Progenitor cell of endocrine pancreas (in vitro differentiated cells): ENCODE measurements at places on chromosomes 6 and 20. TPM values are rescaled to one million over a fixed set of nuclear protein-coding genes. Genes with fewer than 3 reads are reported as not detected.

DNA sequence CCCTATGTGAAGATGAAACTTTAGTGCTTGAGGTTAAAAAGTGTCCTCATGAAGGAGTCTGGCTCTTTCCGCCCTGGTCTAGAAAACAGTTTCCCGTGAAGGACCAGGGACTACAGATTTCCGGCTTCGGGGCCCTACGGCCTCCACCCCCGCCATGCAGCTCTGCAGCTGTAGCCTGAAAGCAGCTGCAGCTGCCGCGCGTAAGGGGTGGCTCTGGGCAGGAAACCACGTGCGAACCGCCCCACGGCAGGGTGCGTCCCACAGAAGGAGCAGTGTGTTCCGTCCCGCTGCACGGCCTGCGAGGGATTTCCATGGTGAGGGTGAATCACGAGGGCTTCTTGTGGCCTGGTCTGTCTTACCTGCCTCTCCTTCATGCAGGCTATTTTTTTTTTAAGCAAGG lies 117.0 kb downstream of the ERMARD start:
- no peak overlapping the region for H3K4me3 ChIP-seq
- H3K27ac ChIP-seq = no peak overlapping the region
- H3K36me3 ChIP-seq = no peaks in the 10 kb centered on the region
- no peak for DNase-seq
- H3K4me1 ChIP-seq = peaks cover 2% of the 10 kb centered on the region

DNA sequence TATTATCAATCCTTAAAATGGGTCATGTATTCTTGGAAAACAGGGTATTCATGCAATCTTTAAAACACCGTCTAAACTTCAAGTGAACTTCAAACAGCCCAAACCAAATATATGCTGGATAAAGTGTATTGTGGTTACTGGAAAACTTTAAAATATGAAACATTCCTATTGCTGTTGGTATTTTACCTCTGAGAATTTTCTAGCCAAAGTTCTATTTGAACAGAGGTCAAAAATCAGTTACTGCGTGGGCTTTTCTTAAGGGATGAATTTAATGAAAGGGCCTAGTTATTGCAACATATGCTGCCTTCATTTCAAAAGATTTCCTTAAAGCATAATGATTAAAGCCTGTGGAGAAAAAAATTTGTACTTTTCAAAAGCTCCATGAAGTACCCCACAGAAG lies 436.0 kb downstream of the PLCB1 start:
- no peaks in the 10 kb centered on the region for H3K4me1 ChIP-seq
- no peak overlapping the region for H3K4me3 ChIP-seq
- no peak overlapping the region for H3K27ac ChIP-seq
- DNase-seq = no peak
- no peaks in the 10 kb centered on the region for H3K36me3 ChIP-seq
- H3K27me3 ChIP-seq = no peaks in the 10 kb centered on the region

DNA sequence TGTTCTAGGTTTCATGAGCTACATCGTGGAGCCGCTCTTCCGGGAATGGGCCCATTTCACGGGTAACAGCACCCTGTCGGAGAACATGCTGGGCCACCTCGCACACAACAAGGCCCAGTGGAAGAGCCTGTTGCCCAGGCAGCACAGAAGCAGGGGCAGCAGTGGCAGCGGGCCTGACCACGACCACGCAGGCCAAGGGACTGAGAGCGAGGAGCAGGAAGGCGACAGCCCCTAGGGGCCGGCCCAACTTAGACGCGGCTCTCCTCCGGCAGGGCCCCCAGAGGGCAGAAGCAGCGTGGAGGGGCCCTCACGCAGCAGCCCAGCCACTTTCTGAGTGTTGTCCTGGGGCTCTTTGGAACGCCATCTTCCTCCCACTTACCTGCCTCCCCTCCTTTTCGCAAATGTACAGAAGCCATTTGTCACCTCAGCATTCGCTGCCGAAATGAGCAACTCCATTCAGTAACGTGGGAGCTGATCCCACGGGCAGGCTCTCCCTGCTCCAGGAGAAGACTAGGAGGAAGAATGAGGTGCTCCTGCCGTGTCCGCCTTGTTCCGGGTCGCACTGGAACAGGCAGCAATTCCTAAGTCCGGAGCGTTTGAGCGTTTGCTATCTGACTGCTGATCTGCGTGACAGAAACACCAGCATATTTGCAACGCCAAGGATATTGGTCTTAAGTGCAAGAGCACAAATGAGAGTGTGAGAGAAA lies 58.4 kb downstream of the MTFR2 start:
- H3K27me3 ChIP-seq = peaks cover 3% of the 10 kb centered on the region
- no peak for DNase-seq
- no peak overlapping the region for H3K4me3 ChIP-seq
- H3K4me1 ChIP-seq = no peaks in the 10 kb centered on the region
- H3K27ac ChIP-seq = no peak overlapping the region
- H3K36me3 ChIP-seq = no peaks in the 10 kb centered on the region

GRCh38 chr20:905396-905961 lies 10.7 kb downstream of the ANGPT4 start:
- DNase-seq = no peak
- no peaks in the 10 kb centered on the region for H3K36me3 ChIP-seq
- H3K27me3 ChIP-seq = no peaks in the 10 kb centered on the region
- no peak overlapping the region for H3K4me3 ChIP-seq

GRCh38 chr20:56628873-56629463 lies at the start of gene TFAP2C:
TSS of gene TFAP2C (plus strand) at chr20:56629306. CDS start at chr20:56629545, 239 bp downstream.
- peaks cover 5% of the 10 kb centered on the region for H3K4me1 ChIP-seq
- no peaks in the 10 kb centered on the region for H3K36me3 ChIP-seq
- peak within 1 kb of the TSS; percentile 68 for H3K4me3 ChIP-seq
- DNase-seq = peak; percentile 28

DNA sequence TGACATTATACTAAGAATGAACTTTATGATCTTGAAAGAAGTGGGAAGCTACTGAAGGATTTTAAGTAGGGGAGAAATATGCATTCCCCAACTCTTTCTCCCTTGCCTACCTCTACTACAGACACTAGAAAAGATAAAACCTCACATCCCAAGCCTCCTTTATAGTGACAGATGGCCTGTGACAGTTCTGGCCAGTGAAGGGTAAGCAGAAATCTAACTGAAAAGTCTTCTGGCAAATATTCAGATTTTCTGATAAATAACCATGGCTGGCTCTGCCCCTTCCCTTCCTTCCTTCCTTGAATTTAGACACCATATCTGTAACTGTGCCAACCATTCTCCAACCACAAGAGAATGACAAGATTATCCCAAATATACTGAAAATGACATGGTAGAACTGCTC lies 10.2 kb upstream of the BEND6 start:
- H3K4me1 ChIP-seq = no peaks in the 10 kb centered on the region
- no peak overlapping the region for H3K27ac ChIP-seq
- DNase-seq = no peak
- H3K4me3 ChIP-seq = no peak overlapping the region
- no peaks in the 10 kb centered on the region for H3K36me3 ChIP-seq

DNA sequence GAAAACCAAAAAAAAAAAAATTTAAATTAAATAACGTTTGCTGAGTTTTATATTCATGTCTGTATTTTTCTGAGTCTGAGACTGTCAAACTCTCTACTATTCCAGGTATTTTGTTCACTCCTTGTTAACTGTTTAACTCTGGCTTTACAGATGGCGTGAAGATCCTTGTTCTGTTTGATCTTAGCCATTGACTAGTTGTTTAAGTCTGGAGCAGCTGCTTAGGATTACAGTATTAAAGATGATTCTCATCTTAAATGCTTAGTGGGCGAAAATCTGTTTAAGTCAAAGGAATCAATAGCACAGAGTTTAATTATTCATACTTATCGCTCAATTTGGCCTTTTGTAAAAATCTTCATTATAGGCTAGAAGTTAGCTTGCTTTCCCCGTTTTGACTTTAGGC lies 2.4 kb downstream of the PHACTR2 start:
- H3K4me1 ChIP-seq = peaks cover 32% of the 10 kb centered on the region
- DNase-seq = no peak
- H3K36me3 ChIP-seq = peaks cover 8% of the 10 kb centered on the region
- no peaks in the 10 kb centered on the region for H3K27me3 ChIP-seq
- peak overlapping the region; percentile 40 for H3K4me3 ChIP-seq
- peak overlapping the region; percentile 59 for H3K27ac ChIP-seq

- DNase-seq = no peak
- no peak overlapping the region for H3K4me3 ChIP-seq
- peaks cover 21% of the 10 kb centered on the region for H3K27me3 ChIP-seq
- H3K27ac ChIP-seq = no peak overlapping the region
- H3K4me1 ChIP-seq = no peaks in the 10 kb centered on the region
- no peaks in the 10 kb centered on the region for H3K36me3 ChIP-seq
Observed at GRCh38 chr6:163757520-163757919, 343.0 kb downstream of the QKI start.

DNA sequence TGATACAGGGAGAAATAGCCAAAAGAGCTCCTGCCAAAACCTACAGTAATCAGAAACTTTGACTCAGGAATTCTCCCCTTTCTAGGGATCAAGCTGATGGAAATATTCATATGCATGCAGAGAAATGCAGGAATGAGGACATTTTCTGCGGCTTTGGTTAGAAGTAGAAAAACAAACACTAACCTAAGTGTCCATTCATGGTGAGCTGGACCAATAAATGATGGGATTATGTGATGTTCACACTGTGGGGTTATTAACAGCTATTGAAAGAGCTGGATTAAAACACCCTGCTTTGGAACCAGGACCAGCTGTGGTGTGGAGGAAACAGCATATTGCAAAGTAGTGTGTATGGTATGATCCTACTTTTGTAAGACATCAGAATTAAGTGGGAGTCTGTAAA lies 143.1 kb downstream of the SYCP2 start:
- H3K27ac ChIP-seq = no peak overlapping the region
- no peaks in the 10 kb centered on the region for H3K36me3 ChIP-seq
- no peak overlapping the region for H3K4me3 ChIP-seq
- peaks cover 32% of the 10 kb centered on the region for H3K27me3 ChIP-seq

DNA sequence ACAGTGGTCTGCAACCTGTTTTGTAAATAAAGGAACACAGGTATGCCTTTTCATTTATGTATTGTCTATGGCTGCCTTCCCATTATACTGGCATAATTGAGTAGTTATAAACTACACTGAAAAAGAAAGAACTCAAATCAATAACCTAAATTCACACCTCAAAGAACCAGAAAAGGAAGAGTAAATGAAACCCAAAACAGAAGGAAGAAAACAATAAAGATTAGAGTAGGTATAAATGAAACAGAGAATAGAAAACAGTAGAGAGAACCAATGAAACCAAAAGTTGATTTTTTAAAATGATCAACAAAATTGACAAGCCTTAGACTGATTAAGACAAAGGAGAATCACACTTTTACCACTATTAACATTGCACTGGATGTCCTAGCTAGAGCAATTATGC lies 34.7 kb downstream of the FAM184A start:
- H3K4me1 ChIP-seq = peaks cover 4% of the 10 kb centered on the region
- no peak overlapping the region for H3K27ac ChIP-seq
- no peak for DNase-seq
- no peak overlapping the region for H3K4me3 ChIP-seq
- H3K36me3 ChIP-seq = peaks cover 5% of the 10 kb centered on the region

GRCh38 chr6:45431317-45432065 lies 53.8 kb upstream of the SUPT3H start:
- H3K27ac ChIP-seq = no peak overlapping the region
- DNase-seq = no peak
- no peaks in the 10 kb centered on the region for H3K4me1 ChIP-seq
- no peak overlapping the region for H3K4me3 ChIP-seq

DNA sequence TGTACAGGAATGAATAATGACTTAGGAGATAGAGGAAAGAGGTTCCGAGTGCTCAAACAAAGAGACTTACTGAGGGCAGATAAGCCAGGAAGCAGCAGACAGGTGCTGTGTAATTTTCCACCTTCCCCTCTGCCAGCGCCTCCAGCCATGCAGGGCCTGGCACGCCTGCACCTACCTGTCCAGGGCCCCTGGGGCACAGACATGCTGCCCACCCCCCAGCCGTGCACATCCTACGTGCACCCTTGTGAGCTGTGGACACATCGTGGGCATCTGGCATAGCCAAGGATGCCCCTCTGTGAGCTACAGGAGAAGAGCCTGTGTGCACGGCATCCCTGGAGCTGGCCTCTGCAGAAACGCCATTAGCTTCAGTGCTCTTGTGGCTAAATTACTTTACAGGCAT lies 7.1 kb upstream of the SMOC2 start:
- peaks cover 2% of the 10 kb centered on the region for H3K36me3 ChIP-seq
- no peaks in the 10 kb centered on the region for H3K4me1 ChIP-seq
- H3K27me3 ChIP-seq = peaks cover 65% of the 10 kb centered on the region
- no peak overlapping the region for H3K27ac ChIP-seq

GRCh38 chr20:33291830-33292355 lies 8.9 kb downstream of the BPIFB1 start:
- H3K27me3 ChIP-seq = peaks cover 41% of the 10 kb centered on the region
- no peak overlapping the region for H3K4me3 ChIP-seq
- no peaks in the 10 kb centered on the region for H3K36me3 ChIP-seq
- no peaks in the 10 kb centered on the region for H3K4me1 ChIP-seq

GRCh38 chr20:62898970-62899632 lies 27.2 kb downstream of the DIDO1 start:
- H3K4me1 ChIP-seq = peaks cover 19% of the 10 kb centered on the region
- H3K27ac ChIP-seq = no peak overlapping the region
- H3K27me3 ChIP-seq = no peaks in the 10 kb centered on the region
- peaks cover 10% of the 10 kb centered on the region for H3K36me3 ChIP-seq

- peaks cover 2% of the 10 kb centered on the region for H3K4me1 ChIP-seq
- no peaks in the 10 kb centered on the region for H3K27me3 ChIP-seq
- H3K36me3 ChIP-seq = no peaks in the 10 kb centered on the region
Observed at GRCh38 chr6:11714798-11715285, 63.8 kb downstream of the ADTRP start.

DNA sequence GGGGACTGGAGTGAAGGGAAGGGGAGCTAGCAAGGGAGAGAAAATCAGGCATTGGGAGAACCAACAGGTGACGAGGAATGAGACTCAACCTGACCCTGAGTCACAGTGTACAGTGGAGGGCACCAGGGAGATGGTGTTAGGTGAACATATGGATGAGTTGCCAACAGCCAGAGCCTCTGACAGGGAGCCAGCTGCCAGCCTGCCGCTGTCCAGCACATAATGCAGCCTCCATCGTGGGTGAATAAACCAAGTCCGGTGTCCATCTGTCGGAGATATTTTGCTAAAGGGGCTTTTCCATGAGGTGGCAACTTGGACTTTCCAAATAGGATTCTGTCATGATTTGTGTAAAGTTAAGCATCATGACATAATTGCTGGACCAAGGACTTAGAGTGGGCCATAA lies 88.1 kb downstream of the CDH4 start:
- no peak for DNase-seq
- peaks cover 11% of the 10 kb centered on the region for H3K27me3 ChIP-seq
- H3K36me3 ChIP-seq = no peaks in the 10 kb centered on the region
- H3K4me1 ChIP-seq = no peaks in the 10 kb centered on the region

Gene TUBB
- 1,227 and 1,272 TPM in 2 replicates for total RNA-seq

Gene C6orf62
- 88.6 and 90.0 TPM in 2 replicates for total RNA-seq

Gene SAPCD1
- total RNA-seq = 8.6 and 11.9 TPM in 2 replicates

Gene LRRN4
- total RNA-seq = 5.6 and 7.7 TPM in 2 replicates

Gene OR12D3
- not detected in 2 replicates for total RNA-seq

Gene EIF2S2
- total RNA-seq = 84.0 and 89.9 TPM in 2 replicates

Gene HLA-DMA
- total RNA-seq = 3.3 and 3.4 TPM in 2 replicates

Gene C6orf58
- total RNA-seq = not detected in 2 replicates

Gene ANKEF1
- total RNA-seq = 10.9 and 12.5 TPM in 2 replicates

Gene EFCAB8
- total RNA-seq = 0.29 and 0.91 TPM in 2 replicates

Gene SLC24A3
- total RNA-seq = 0.96 and 1.5 TPM in 2 replicates
